Ovary (tissue), 10 donors: ENCODE measurements at places on chromosomes 12 and 14. TPM values are rescaled to one million over a fixed set of nuclear protein-coding genes. Genes with fewer than 3 reads are reported as not detected.
A peak's percentile ranks its signal among the peaks of the same experiment; 100 is the strongest.

The KRT6C gene
- not detected for total RNA-seq

The KCNJ8 gene
- 32.5 TPM for total RNA-seq

The RTN1 gene
- total RNA-seq = 1.00 TPM

The ABCC9 gene
- total RNA-seq = 15.6 TPM

The PTHLH gene
- total RNA-seq = 0.56 TPM

The GMPR2 gene
- 59.4 TPM for total RNA-seq

The LRP6 gene
- total RNA-seq = 46.2 TPM

The PROX2 gene
- total RNA-seq = not detected

- H3K36me3 ChIP-seq = no peaks in the 10 kb centered on the region
- H3K27ac ChIP-seq = no peak overlapping the region
- no peak for DNase-seq
- H3K27me3 ChIP-seq = no peaks in the 10 kb centered on the region
Observed at GRCh38 chr14:54647378-54647777, 80.5 kb downstream of the SAMD4A start.

- no peaks in the 10 kb centered on the region for H3K27me3 ChIP-seq
- peak overlapping the region; percentile 9 for H3K4me3 ChIP-seq
- no peaks in the 10 kb centered on the region for H3K36me3 ChIP-seq
- no peak for DNase-seq
- peaks cover 4% of the 10 kb centered on the region for H3K4me1 ChIP-seq
- H3K27ac ChIP-seq = no peak overlapping the region
Observed at GRCh38 chr12:80400571-80400991, 43.5 kb upstream of the PTPRQ start.

GRCh38 chr12:94707892-94708291 lies 57.5 kb upstream of the TMCC3 start:
- H3K4me1 ChIP-seq = peaks cover 17% of the 10 kb centered on the region
- peak overlapping the region; percentile 67 for H3K27ac ChIP-seq
- peak overlapping the region; percentile 6 for H3K4me3 ChIP-seq
- no peaks in the 10 kb centered on the region for H3K27me3 ChIP-seq
- DNase-seq = peak; percentile 85
- no peaks in the 10 kb centered on the region for H3K36me3 ChIP-seq

- no peak overlapping the region for H3K27ac ChIP-seq
- no peak for DNase-seq
- H3K4me1 ChIP-seq = no peaks in the 10 kb centered on the region
- peaks cover 2% of the 10 kb centered on the region for H3K36me3 ChIP-seq
- no peaks in the 10 kb centered on the region for H3K27me3 ChIP-seq
Observed at GRCh38 chr12:57190037-57190436, 26.6 kb upstream of the NXPH4 start.

DNA sequence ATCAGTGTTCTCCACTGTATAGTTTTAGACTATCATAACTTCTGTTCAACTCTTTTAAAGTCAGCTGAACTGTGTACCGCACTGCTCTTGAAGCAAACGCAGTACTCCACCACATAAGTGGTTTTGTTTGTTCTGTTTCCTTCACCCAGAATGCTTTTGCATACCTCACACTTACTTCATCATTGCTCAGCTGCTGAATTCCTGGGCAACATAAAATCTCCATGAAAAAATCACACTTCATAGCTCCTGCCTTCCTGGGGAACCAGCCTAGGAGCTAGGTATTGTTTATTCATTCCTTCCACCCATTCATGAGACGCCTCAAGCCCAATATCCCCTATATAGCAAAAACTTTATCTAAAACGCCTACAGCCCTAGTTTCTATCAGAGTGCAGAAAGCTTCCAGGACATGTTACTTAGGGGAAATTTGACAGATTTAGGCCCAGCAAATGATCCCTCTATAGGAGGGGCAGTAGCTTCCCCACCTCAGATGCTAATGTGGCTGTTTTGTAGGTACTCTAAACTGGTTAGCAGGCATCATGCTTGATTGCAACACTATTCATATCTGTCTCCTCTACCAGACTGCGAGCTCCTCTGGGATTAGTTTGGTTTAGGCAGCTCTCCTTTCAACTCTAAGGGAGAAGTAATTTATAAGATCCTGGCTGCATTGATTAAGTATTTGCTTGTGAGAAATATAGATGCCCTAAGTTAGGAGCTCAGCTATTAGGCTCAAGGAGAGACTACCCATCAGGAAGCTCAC lies 44.5 kb downstream of the LRRC9 start:
- no peak for DNase-seq
- no peaks in the 10 kb centered on the region for H3K4me1 ChIP-seq
- H3K36me3 ChIP-seq = no peaks in the 10 kb centered on the region
- no peak overlapping the region for H3K4me3 ChIP-seq

DNA sequence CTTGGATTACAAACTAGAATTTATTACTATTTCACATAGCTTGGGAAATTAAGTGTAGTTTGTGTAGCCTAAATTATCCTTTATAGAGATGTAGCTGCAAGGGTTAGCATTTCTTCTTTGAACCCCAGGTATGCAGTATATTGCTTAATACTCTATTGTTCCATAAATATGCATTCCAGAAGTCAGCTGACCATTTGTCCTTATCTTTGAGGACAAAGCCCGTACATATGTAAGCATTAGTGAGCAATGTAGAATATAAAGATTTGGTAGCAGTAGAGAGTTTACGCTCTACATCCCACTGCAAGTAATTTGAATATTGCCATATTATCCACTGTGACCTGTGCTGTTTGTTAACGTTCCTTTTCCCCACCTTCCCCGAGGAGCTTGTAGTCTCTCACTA lies 26.9 kb downstream of the PPM1A start:
- no peak overlapping the region for H3K27ac ChIP-seq
- H3K27me3 ChIP-seq = no peaks in the 10 kb centered on the region
- peaks cover 7% of the 10 kb centered on the region for H3K4me1 ChIP-seq
- DNase-seq = no peak
- H3K36me3 ChIP-seq = no peaks in the 10 kb centered on the region

GRCh38 chr12:48827513-48828096 lies 9.3 kb downstream of the CACNB3 start:
- H3K27me3 ChIP-seq = no peaks in the 10 kb centered on the region
- no peak overlapping the region for H3K4me3 ChIP-seq
- H3K36me3 ChIP-seq = no peaks in the 10 kb centered on the region
- peak; percentile 43 for DNase-seq
- H3K4me1 ChIP-seq = no peaks in the 10 kb centered on the region

GRCh38 chr12:113115455-113116126 lies 20.0 kb downstream of the RASAL1 start:
- H3K36me3 ChIP-seq = no peaks in the 10 kb centered on the region
- no peaks in the 10 kb centered on the region for H3K27me3 ChIP-seq
- H3K4me1 ChIP-seq = no peaks in the 10 kb centered on the region
- no peak overlapping the region for H3K27ac ChIP-seq
- H3K4me3 ChIP-seq = no peak overlapping the region

- no peaks in the 10 kb centered on the region for H3K27me3 ChIP-seq
- no peak overlapping the region for H3K27ac ChIP-seq
- no peak overlapping the region for H3K4me3 ChIP-seq
- H3K4me1 ChIP-seq = no peaks in the 10 kb centered on the region
- no peaks in the 10 kb centered on the region for H3K36me3 ChIP-seq
Observed at GRCh38 chr12:71552728-71553501, 110.7 kb downstream of the ZFC3H1 start.

- DNase-seq = no peak
- no peak overlapping the region for H3K4me3 ChIP-seq
- no peaks in the 10 kb centered on the region for H3K27me3 ChIP-seq
- H3K36me3 ChIP-seq = no peaks in the 10 kb centered on the region
- no peak overlapping the region for H3K27ac ChIP-seq
Observed at GRCh38 chr12:95738024-95738611, 52.4 kb downstream of the NTN4 start.
